ENCODE measurements at places on chromosomes 6 and 20.

- no peak for DNase-seq
Measured at GRCh38 chr6:105515054-105515453, 112.2 kb upstream of the PREP start.

GRCh38 chr6:27383011-27383410 is 5.5 kb upstream of the ZNF391 start:
- DNase-seq, result no peak

- DNase-seq, result no peak
Measured at GRCh38 chr6:42916288-42916687, 435 bp downstream of the PTCRA start.

GRCh38 chr6:157761331-157761921 is 61.6 kb upstream of the SNX9 start:
- no peak for DNase-seq

Measured in left hindlimb (tissue), 1 donor.